ENCODE measurements at places on chromosomes 5 and 9.

GRCh38 chr9:136662326-136662655, 425 bp upstream of the EGFL7 start:
- no peak for DNase-seq

DNA sequence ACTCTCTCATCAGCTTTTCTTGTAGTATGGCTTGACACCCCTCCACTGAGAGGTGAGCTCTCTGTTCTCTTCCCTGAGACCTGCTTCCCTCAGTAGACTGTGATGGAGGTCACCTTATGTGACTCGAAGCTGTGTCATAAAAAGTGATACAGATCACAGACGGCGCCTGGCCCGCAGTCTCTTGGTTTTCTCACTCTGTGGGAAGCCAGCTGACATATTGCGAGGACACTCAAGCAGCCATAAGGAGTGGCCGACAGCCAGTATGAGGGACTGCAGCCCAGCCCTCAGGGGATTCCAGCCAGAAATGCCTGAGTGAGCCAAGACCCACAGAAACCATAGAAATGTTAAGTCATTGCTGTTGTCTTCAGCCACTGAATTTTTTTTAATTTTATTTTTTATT, 38.0 kb downstream of the GADD45G start:
- no peak for DNase-seq

- no peak for DNase-seq
Measured at GRCh38 chr5:122295138-122295537, 16.9 kb upstream of the SNCAIP start.

DNA sequence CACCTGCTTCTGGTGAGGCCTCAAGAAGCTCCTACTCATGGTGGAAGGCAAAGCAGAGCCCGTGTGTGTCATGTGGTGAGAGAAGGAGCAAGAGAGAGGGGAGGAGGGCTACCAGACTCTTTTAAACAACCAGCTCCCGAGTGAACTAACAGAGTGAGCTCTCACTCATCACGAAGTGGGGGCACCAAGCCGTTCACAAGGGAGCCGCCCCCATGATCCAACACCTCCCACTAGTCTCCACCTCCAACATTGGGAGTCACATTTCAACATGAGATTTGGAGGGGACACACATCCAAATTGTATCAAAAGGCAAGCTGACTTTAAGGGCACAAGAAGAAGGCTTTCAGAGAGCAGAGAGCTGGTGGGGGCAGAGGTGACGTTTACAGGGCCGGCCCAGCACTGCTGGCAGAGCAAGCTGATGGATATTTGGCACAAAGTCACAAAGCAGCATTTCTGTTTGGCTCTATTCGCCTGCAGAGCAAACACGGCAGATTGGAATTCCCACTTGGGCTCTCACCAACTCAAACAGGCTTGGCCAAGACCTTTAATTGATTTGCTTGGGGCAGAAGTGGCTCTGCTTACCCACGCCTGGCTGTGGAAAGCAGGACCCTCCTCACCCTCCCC, 20.0 kb downstream of the PITX1 start:
- no peak for DNase-seq

DNA sequence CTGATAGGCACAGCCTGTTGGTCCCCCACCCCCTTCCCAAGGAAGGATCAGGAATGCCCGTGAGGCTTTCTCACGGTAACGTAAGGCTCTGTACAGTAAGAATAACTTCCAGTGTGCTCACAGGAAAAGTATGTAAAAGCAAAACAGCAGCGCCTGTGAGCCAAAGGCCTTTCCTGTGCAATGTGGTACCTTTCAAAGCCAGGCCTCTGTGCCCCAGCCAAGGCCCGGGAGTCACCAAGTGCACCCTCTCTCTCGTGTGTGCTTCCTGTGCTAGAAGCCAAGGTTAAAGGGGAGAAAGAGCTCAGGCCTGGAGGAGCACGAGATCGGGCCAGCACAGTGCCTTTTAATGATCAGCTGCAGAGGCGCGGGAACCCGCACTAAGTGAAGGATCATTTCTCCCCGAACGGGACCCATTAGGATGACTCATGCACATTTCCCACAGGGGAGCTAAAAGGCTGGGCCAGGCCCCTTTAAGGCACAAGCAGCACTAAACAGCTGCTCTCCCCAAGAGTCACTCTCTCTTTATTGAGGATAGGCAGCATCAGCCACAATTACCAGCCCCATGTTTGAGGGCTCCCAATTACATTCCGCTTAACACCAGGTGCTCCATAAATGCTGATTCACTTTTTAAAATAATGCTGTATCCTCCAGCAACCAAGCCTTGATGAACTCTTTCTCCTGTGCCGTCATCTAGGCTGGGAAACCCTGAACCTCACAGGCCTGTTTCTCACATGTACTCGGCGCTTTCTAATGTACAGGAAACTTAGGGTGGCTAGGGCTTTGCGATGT, 42.8 kb downstream of the SHB start:
- no peak for DNase-seq

GRCh38 chr5:169649486-169649885, 12.4 kb downstream of the DOCK2 start:
- no peak for DNase-seq

DNA sequence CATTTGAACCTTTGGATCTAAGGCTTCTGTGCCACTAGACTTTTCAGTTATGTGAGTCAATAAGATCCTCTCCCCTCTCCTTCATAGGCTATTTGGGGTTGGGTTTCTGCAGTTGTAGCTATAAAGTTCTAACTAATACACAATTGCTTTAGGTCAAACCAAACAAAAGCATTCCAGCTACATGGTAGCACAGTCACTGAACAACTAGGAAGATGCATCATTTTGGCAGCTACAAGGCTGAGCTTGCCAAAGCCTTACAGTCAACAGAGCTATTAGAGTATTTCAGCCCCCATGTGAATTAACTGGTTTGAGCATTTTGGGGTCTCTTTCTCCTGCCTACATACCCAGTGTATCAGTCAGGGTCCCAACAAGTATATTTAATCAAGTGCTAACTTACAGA, 234.6 kb downstream of the ZNF608 start:
- no peak for DNase-seq

GRCh38 chr5:31664566-31664965, 25.6 kb downstream of the PDZD2 start:
- no peak for DNase-seq

GRCh38 chr5:88769165-88769564, 113.8 kb downstream of the MEF2C start:
- no peak for DNase-seq

DNA sequence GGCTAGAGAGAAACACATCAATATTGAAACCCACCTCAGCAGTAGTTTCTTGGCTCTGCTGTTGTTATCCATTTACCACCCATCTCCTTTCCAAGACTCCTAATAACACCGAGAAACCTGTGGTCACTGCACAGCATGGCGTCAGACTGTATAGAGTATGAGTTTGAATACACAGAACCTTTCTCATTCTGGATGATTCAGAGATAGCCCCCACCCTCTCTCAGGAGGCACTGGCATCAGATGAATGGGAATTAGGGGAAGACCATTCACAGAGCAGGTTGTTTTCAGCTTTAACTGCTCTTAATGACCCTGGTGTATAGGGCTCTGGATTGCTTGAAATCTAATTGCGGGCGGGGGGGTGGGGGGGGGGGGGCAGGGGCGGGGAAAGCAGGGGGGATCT, 86.7 kb downstream of the GPR21 start:
- DNase-seq, result no peak

GRCh38 chr5:56259002-56259511, 25.9 kb upstream of the ANKRD55 start:
- DNase-seq, result no peak

DNA sequence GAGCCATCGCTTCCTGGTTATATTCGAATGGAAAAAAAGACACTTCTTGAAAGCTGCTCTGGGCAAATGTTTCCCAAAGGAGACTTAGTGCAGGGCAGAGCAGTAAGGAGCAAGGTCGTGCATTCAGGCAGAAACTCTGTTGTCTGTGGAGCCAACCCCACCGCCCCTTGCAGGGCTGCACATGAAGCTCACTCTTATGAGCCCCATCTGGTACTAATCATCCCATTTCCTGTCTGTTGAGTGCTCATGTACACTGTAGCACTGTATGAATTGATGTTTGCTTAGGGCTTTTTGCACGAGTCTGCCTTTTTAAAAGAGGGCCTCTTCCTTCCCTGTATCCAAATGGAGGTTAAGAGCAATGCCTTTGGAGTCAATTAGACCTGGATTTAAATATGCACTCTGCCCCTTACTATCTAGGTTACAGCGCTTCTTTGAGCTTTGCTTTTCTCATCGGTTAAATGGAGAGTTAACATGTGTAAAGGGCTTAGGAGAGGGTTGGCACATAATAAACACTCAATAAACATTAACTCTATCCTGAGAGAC, 25.4 kb downstream of the HMHB1 start:
- DNase-seq, result no peak

- DNase-seq, result no peak
Measured at GRCh38 chr5:127003798-127004495, 26.4 kb downstream of the MARCHF3 start.

GRCh38 chr9:86718388-86719049, 228.8 kb downstream of the GAS1 start:
- DNase-seq, result no peak

- no peak for DNase-seq
Measured at GRCh38 chr5:133026664-133027153, 360 bp upstream of the ZCCHC10 start.

GRCh38 chr5:67163231-67163756, 33.3 kb downstream of the CD180 start:
- no peak for DNase-seq

- DNase-seq, result no peak
Measured at GRCh38 chr9:99607842-99608448, 213.7 kb upstream of the NR4A3 start.

GRCh38 chr9:129580211-129580915, 40.5 kb downstream of the C9orf50 start:
- no peak for DNase-seq

DNA sequence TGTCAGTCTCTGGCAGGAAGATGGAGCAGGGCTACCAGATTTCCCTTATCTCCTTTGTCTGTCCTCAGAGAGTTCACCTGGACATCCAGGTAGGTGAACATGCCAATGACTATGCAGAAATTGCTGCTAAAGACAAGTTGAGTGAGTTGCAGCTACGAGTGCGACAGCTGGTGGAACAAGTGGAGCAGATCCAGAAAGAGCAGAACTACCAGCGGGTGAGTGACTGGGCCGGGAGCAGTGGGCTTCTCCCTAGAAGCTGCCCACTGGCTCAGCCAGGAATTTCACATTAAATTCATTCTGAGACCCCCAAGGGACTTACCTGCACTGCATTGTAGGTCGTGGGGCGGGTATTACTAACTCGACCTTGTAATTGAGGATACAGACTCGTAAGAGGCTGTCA, 2.1 kb downstream of the TMED9 start:
- no peak for DNase-seq

GRCh38 chr5:103217101-103217500, 41.5 kb upstream of the MACIR start:
- DNase-seq, result no peak

- DNase-seq, result no peak
Measured at GRCh38 chr9:95981761-95982390, 106.4 kb downstream of the ERCC6L2 start.

DNA sequence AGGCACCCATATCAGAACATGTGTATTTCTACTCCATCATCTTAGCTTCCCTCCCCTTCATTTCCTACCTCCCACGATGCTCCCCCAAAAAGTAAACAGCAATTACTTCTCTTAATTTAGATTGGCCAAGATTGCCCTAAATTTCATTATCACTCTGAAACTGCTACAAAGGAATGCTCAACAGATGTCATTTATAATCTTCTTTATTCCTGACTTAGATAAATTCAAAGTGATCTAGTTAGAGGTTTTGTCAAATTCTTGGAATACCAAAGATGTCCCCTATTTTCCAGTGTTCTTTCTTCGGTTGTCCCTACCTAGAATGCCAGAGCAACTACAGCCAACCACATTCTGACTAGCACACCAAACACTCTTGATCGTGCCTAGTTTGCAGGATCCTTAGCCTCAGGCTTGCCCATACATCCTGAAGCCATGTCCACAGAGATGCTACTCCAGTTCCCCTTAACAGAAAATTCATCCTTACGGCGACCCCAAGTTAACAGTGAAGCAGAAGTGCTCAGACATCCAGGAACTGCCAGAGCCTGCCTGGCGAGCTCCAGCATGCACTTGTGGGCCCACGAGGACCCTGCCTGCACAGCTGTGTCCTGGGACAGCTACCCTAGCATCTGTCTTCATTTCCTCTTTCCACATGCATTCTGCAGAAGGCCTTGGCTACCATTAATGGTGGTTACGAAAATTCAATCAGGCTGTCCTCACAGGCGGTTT, 31.6 kb downstream of the DAP start:
- DNase-seq, result no peak

GRCh38 chr5:33939556-33940262, 3.5 kb downstream of the RXFP3 start:
- DNase-seq, result no peak

- no peak for DNase-seq
Measured at GRCh38 chr9:72315510-72316311, 49.3 kb downstream of the ZFAND5 start.

DNA sequence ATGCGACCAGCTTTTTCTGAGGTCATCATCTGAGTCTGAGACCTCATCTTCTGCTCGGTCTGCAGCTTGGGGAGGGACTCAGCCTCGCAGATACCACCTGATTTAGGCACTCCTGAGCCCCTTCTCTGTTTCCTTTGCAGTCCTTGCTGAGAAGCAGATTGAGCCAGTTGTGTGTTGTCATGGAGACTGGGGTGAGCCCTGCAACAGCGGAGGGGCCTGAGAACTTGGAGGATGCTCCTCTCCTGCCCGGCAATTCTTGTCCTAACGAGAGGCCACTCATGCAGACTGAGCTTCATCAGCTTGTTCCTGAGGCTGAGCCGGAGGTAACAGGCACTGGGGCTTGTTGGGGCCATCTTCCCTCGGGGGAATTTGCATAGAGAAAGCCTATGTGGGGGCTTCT, 19.2 kb downstream of the TEX53 start:
- DNase-seq, result no peak

DNA sequence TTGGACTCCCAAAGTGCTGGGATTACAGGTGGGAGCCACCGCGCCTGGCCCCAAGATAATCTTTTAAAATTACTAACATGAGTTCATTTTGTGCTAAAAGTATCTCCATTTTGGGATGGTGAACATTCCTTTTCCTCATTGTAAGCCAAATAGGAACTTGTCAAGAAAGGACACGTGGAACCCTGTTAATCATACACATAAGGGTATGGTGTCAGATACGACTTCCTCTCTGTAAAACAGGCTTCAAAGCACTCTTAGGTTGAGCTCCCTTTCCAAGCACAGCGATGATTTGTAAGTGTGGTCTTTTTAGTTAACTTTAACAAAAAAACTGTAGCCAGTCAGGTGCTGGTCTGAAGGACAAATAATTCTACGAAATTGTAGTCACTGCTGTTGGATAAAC, 132.7 kb downstream of the UNC13B start:
- DNase-seq, result no peak
